ENCODE measurements at places on chromosomes 7 and 10. TPM values are rescaled to one million over a fixed set of nuclear protein-coding genes. Genes with fewer than 3 reads are reported as not detected.

- peaks cover 76% of the 10 kb centered on the region for H3K4me1 ChIP-seq
- no peaks in the 10 kb centered on the region for H3K27me3 ChIP-seq
- no peak overlapping the region for H3K4me3 ChIP-seq
- H3K27ac ChIP-seq = no peak overlapping the region
- no peaks in the 10 kb centered on the region for H3K36me3 ChIP-seq
These were observed 11.0 kb downstream of the DLG5 start for GRCh38 chr10:77915319-77916105.

SPDYE2B gene
- total RNA-seq = not detected

HOXA13 gene
- total RNA-seq = not detected

- no peaks in the 10 kb centered on the region for H3K27me3 ChIP-seq
- peaks cover 78% of the 10 kb centered on the region for H3K4me1 ChIP-seq
- H3K4me3 ChIP-seq = no peak overlapping the region
- H3K27ac ChIP-seq = peak overlapping the region; percentile 37
- no peaks in the 10 kb centered on the region for H3K36me3 ChIP-seq
These were observed 256.3 kb upstream of the KLF14 start for GRCh38 chr7:130990178-130990832.

CHST15 gene
- total RNA-seq = 76.1 TPM

DNA sequence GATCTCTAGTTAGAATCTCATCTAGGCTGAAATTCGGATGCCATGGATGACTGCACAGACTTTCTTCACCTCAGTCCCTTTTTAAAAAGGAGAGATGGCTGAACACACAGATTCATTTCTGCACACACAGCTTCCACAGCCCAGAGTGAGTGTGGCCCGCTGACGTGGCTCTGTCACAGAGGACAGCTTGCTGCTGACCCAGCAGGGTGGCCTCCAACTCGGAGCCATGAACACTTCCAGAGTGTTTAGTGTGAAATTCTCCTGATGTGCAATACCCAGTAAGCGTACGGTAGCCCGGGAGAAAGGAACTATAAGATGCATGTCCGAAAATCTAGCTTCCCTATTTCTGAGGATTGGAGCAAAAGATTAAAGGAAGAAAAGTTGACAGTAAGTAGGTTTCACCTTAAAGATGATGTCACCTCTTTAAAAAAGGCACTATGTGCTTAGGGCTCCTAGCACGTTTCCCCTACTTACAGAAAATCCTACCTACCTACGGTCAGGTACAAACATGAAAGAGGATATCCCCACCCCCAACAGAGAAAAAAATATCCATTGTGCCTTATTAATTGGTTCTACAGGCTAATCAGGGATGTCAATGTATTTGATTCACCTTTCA, 162.2 kb downstream of the RAPGEF5 start:
- no peak overlapping the region for H3K27ac ChIP-seq
- H3K4me3 ChIP-seq = no peak overlapping the region
- H3K4me1 ChIP-seq = peaks cover 12% of the 10 kb centered on the region
- DNase-seq = no peak
- H3K27me3 ChIP-seq = no peaks in the 10 kb centered on the region
- no peaks in the 10 kb centered on the region for H3K36me3 ChIP-seq

- H3K27me3 ChIP-seq = peaks cover 42% of the 10 kb centered on the region
- peaks cover 29% of the 10 kb centered on the region for H3K4me1 ChIP-seq
- no peak overlapping the region for H3K27ac ChIP-seq
- H3K36me3 ChIP-seq = no peaks in the 10 kb centered on the region
- H3K4me3 ChIP-seq = no peak overlapping the region
These were observed 5.4 kb downstream of the VWC2 start for GRCh38 chr7:49778731-49779270.

DNA sequence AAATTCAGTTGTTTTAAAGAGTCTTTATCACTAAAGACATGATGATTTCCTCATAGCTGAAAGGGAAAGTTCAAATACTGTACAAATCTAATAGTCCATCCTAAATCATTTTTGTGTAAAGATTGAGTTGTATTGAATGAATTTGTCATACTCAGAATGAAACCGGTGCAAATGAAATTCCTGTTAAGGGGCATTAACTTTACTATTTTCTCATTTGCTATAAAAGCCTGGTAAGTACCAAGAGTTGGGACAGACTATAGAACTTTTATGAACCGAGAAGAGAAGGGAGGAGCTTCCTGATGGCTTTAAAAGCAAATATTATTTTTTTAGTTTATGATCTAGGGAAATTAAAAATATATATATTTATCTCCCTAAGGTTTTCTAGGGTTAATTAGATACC, 260.0 kb upstream of the AKR1E2 start:
- no peaks in the 10 kb centered on the region for H3K4me1 ChIP-seq
- no peak for DNase-seq
- H3K27me3 ChIP-seq = no peaks in the 10 kb centered on the region
- H3K4me3 ChIP-seq = no peak overlapping the region
- H3K36me3 ChIP-seq = no peaks in the 10 kb centered on the region

ODAD2 gene
- 0.83 TPM for total RNA-seq

- no peak overlapping the region for H3K27ac ChIP-seq
- no peaks in the 10 kb centered on the region for H3K27me3 ChIP-seq
- H3K36me3 ChIP-seq = no peaks in the 10 kb centered on the region
- no peaks in the 10 kb centered on the region for H3K4me1 ChIP-seq
- no peak overlapping the region for H3K4me3 ChIP-seq
These were observed 6.4 kb upstream of the PRKCQ start for GRCh38 chr10:6586501-6586900.

- DNase-seq = no peak
- peak overlapping the region; percentile 2 for H3K4me3 ChIP-seq
- peak overlapping the region; percentile 93 for H3K27ac ChIP-seq
- H3K27me3 ChIP-seq = no peaks in the 10 kb centered on the region
- peaks cover 66% of the 10 kb centered on the region for H3K4me1 ChIP-seq
- H3K36me3 ChIP-seq = peaks cover 3% of the 10 kb centered on the region
These were observed 6.5 kb downstream of the DUSP5 start for GRCh38 chr10:110504111-110504735.

- H3K4me3 ChIP-seq = no peak overlapping the region
- H3K27me3 ChIP-seq = no peaks in the 10 kb centered on the region
- H3K4me1 ChIP-seq = no peaks in the 10 kb centered on the region
- no peak for DNase-seq
- no peak overlapping the region for H3K27ac ChIP-seq
- no peaks in the 10 kb centered on the region for H3K36me3 ChIP-seq
These were observed 28.5 kb upstream of the NKX6-2 start for GRCh38 chr10:132814469-132814856.

CLDN4 gene
- total RNA-seq = 0.42 TPM

Data from esophagus muscularis mucosa (tissue), 4 donors.